CD4-positive, alpha-beta T cell (primary cell): ENCODE measurements at places on chromosomes 12 and 14.

- peak; percentile 68 for DNase-seq
Measured at GRCh38 chr14:91374879-91375702, 42.5 kb downstream of the CCDC88C start.

DNA sequence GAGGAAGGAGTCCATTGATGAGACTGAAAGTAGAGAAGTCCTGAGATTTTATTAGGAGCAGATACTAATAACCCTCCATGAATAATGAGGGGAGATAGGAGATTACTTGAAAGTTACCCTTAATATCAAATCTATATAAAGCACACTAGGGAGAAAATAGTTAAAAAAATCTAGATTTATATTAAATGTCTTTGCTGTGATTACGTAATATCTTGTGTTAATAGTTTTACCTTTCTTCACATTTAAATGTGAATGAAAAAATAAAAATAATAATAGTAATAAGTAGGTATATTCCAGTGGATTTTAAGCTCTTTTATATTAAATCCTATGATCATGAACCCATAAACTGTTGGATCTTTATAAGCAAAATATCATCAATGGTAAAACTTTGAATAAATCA lies 267.3 kb upstream of the SYT10 start:
- DNase-seq: no peak

DNA sequence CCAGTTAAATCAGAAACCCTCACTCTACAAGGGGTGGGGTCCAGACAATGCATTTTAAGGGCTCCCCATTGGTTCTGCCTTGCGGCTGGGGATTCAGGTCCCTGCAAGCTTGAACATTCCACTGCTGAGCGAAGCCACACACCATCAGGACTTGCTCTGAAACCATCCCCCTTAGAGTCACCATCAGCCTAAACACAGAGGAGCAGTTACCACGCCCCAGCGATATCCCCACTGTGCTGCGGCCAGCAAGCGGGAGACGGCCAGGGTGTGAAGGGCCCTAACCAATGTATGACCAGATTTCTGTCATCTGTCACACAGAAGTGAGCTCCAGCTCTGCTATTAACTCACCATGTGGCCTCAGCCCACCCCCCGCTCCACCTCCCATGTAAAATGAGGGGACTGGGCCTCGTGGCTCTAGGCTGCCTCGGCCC lies 29.7 kb downstream of the CCDC88C start:
- no peak for DNase-seq

GRCh38 chr14:49447540-49448107 lies 138.6 kb downstream of the RPS29 start:
- no peak for DNase-seq

DNA sequence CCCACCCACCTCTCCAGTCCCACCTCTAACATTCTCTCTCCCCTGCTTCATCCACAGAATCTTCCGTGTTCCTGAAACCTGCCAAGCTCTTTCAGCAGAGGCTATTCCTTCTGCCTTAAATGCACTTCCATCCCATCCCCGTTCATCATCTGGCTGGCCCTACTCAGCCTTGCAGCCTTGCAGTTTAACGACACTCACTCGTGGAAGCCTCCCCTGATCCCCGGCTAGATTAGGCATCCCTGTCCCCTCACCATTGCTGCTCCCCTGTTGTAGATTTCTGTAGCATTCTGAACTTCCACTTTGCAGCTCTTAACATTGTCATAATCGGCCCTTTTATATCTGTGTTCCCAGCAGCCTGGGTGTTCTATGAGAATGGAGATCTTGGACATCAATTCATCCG lies 280.5 kb upstream of the NOS1 start:
- no peak for DNase-seq

GRCh38 chr14:64221391-64222003 lies 72.7 kb downstream of the ESR2 start:
- no peak for DNase-seq

DNA sequence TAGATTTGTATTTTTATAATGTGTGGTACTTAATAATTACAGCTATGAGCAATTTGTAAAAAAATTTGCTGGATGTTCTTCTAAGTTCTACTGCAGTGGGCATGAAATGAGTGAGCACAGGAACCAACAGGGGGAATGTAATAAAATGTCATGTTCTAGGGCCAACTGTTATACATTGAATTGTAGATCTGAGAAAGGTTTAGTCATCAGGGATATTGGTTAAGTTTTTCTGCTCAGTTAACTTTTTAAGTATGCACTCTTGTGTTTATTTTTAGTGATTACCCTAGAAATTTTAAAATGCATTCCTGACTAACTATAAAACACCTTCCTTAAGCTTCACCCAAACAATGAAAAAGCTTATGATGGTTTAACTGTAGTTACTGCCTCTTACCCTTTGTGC lies 101.8 kb downstream of the CAND1 start:
- DNase-seq: no peak

- no peak for DNase-seq
Measured at GRCh38 chr14:84482256-84483071, 1047.5 kb upstream of the FLRT2 start.

DNA sequence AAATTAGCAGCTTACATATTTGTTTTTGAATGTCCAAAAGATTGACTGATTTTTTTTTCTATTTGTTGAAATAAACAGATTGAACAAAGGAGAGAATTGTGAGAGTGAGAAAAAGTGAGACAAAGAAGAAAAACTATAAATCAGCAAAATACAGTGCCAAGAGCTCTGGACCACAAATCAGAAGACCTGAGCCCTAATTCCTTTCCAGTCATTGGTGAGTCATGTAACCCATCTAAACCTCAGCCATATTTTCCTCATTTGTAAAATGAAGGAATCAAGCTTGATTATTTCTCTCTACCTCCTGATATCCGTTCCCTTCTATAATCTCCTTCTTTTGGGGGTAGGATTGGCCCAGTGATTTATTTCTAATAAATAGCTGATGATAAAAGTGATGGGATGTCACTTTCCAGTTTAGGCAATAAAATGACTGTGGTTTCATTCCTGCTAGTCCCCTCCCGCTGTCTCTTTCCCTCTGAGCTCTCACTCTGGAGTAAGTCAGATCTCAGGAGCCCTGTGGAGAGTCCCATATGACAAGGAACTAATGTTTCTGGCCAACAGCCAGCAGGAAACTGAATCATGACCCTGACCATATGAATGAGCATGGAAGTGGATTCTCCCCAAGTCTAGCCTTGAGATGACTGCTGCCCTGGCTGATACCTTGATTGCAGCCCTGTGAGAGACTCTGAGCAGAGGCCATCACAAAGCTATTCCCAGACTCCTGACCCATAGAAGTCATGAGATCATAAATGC lies 218.9 kb downstream of the ACSS3 start:
- no peak for DNase-seq

DNA sequence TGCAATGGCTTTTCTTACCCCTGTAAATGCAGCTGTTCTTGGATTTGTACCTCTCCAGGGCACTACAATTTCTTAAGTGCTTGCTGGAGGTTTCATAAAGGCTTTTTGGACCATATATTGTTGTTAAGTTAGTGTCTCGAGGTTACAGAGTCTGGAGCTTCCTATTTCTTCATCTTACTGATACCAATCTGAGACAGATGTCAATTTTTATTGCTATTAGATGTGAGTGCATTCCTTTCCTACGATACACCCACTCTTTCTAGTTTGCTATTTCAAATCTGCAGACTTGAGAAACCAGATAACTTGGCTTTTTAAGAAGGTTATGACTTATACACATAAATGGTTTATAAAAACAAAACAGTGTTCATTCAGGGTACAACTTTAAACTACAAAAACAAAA lies 2.1 kb downstream of the NOXRED1 start:
- no peak for DNase-seq

DNA sequence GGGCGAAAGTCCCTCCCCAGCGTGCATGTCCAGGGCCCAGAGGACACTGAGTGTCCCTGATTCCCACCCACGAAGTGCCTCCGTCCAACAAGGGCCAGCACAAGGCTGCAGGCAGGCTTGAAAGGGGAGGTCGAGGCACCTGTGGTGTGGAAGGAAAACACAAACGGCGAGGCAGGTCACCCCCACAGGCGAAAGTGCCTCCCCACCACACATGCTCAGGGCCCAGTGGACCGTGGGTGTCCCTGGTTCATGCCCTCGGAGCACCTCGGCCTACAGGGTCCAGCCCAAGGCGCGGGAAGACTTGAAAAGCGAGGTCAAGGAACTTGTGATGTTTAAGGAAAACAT lies 370.4 kb downstream of the ALG10 start:
- no peak for DNase-seq

DNA sequence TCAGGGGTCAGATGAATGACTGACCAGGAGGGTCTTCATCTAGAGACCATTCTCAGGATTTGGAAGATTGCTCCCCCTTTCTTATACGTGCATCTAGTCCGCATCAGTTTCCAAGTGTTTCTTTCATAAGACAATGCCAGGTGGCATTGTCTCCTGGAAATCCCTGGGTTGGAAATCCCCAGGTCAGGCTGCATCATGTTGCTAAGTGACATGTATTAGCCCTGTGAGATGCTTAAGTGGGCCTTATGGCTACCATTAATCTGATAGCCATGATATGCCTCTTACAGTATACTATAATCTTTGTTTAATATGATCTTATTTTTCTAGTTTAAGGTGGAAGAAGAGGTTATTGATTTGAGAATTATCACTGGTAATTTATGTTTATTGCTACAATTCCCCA lies 92.8 kb downstream of the DIO3 start:
- DNase-seq: no peak

DNA sequence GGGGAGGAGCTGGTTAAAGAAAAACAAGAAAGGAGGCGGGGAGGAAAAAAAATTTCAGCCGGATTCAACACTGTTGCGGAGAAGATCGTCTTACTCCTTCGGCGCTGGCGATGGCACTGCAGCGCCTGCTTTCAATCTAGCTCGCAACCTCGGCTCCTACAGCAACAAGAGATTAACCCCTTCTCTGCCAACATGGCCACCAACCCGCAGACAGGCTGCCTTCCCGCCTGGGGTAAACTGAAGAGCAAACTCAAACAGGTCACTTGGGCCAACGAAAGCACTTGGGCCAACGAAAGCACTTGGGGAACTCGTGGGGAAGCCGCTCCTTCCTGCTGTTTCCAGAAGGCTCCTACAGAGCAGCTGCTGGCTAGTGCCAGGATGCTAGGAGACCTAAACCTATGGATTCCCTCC lies 73.7 kb downstream of the CIT start:
- no peak for DNase-seq

DNA sequence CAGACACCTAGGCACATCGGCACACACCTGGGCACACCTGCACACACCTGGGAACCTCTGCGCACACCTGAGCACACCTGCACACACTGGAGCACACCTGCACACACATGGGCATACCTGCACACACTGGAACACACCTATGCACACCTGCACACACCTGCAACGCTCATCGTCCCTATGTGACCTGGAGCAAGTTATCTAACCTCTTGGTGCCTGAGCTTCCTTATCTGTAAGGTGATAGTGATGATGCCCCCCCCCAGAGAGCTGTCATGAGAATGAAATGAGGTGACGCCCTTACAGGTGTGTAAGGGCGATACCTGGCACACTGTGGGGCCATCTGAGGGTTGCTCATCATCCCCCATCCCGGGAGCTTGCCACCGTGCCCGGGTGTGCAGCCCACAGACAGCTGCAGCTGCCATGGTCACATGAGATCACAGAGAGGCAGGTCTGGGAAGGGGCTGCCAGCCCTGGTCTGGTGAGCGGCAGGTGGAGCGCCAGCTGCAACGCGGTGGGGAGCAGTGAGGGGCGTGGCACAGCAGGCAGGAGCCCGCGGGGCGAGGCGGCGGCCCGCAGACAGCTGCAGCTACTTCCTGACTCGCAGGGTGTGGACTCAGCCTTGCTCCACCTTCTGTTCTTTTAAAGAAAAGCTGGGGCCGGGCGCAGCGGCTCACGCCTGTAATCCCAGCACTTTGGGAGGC lies 59.9 kb upstream of the FBRSL1 start:
- DNase-seq: peak; percentile 42

- no peak for DNase-seq
Measured at GRCh38 chr14:79375356-79375755, 835.9 kb downstream of the DIO2 start.

DNA sequence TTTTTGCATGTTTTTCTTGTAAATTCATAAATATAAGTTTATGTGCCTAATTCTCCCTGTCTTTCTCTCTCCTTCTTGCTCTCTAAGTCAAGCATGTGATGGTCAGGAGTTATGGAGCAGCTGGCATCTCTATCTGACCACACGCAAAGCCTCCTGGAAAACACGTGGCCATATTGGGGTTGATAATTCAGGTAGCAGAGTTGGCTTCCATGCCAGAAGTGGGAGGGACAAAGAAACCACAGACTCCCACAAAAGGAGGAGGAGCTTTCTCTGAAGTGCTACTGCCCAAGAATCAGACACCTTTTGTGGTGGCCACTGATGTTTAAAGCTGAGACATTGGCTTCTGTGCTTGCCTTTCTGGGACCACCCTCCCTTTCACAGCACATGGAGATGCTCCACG lies 517.6 kb upstream of the TMEM132C start:
- no peak for DNase-seq

DNA sequence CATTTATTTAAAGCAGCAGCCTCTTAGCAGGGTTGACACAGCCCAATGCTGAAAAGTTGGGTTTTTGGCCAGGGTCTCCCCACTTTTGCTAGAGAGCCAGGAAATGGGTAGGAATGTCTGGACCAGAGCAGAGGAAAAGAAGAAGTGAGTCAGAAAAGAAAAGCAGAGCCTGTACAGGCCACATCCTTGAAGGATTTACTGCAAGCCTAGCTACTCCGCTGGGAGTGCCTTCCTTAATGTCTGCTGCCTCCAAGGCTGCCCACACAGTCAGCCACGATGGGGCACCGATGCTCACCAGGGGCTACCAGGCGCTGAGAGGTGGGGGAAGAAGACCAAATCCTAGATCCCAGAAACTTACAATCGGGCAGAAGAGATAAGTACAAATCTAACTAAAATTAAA lies 139.2 kb downstream of the C12orf75 start:
- DNase-seq: no peak

- DNase-seq: no peak
Measured at GRCh38 chr12:92735131-92735721, 32.4 kb downstream of the PLEKHG7 start.

- no peak for DNase-seq
Measured at GRCh38 chr12:109544955-109545531, 28.3 kb downstream of the MMAB start.

DNA sequence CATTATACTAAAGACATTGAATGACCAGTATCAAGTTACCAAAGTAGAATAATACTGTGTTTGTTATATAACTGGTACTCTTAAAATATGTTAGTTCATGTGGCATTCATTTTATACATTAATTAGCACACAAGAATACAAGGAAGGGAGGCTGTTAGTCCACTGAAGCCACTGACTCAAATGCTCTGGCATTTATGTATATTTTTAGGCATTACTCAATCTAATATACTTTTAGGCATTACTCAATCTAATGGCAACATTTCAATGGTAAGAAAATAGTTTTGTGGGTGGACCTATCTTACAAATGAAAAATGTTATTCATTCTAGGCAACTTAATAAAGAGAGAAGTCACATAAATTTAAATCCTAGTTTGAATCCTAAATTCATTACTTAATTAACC lies 874.4 kb upstream of the USP15 start:
- DNase-seq: no peak

GRCh38 chr14:50806241-50806933 lies 24.6 kb downstream of the NIN start:
- no peak for DNase-seq

DNA sequence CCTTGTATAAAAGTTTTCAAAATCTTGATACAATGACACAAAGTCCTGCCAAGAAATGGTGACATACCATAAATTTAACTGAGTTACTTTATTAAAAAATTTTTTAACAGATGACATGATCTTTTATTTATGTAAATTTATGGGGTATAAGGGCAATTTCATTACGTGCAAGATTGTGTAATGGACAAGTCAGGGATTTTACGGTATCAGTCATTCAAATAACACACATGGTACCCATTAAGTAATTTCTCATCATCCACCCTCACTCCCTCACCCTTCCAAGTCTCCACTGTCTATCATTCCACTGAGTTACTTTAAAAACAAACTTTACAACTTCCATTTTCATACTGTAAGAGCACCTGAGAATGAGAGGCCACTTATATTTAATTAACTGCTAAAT lies 37.4 kb downstream of the SPTLC2 start:
- no peak for DNase-seq
